ENCODE measurements at places on chromosomes 7 and 10.

DNA sequence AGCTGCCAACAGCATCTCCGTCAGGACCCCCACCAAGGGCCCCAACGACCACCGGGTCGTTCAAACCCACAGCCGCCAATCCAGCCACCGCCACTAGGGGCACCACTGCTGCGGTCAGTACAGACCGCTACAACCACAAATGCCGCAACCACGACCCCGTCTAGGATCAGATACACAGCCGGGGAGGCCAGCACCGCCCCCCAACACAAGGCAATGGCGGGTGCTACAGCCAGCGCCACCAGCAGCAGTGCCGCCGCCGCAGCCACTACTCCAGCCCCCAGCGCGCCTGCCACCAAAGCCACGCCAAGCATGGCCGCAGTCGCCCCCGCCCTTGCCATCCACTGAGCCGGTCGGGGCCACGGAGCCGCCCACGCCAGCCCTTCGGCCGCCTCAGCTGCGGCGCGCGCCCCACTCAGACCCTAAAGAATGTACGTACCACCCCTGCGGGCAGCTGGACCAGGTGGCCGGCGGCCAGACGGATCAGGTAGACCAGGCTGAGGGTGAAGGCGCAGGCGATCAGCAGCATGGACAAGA is 473 bp downstream of the CYP51A1 start:
- DNase-seq, result peak; percentile 37

GRCh38 chr10:69321865-69322264 is 43.6 kb downstream of the HK1 start:
- no peak for DNase-seq

- DNase-seq, result no peak
Observed at GRCh38 chr10:20048161-20048560, 231.9 kb downstream of the PLXDC2 start.

GRCh38 chr7:36474283-36475010 is 84.8 kb downstream of the ANLN start:
- DNase-seq, result peak; percentile 93

- no peak for DNase-seq
Observed at GRCh38 chr7:115210552-115210951, 288.7 kb downstream of the MDFIC start.

- DNase-seq, result no peak
Observed at GRCh38 chr7:36971515-36972139, 247.3 kb upstream of the AOAH start.

DNA sequence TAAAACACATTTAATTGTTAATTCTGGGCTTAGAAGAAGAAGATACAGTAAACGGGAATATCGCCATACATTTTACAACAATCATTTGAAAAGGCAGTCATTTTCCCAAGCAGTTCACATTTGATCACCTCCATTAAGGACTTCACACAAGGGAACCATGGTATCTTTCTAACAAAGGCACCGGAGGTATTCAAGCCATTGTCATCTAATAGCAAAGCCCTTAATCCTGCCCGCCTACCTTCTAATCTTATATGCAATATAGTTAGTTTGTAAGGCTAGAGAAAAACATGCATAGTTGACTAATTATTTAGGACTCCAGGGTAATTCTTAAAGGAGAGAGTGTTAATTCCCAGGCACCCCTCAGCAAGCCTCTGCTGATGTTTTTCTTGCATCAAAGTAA is 83.1 kb downstream of the MRPL32 start:
- no peak for DNase-seq

DNA sequence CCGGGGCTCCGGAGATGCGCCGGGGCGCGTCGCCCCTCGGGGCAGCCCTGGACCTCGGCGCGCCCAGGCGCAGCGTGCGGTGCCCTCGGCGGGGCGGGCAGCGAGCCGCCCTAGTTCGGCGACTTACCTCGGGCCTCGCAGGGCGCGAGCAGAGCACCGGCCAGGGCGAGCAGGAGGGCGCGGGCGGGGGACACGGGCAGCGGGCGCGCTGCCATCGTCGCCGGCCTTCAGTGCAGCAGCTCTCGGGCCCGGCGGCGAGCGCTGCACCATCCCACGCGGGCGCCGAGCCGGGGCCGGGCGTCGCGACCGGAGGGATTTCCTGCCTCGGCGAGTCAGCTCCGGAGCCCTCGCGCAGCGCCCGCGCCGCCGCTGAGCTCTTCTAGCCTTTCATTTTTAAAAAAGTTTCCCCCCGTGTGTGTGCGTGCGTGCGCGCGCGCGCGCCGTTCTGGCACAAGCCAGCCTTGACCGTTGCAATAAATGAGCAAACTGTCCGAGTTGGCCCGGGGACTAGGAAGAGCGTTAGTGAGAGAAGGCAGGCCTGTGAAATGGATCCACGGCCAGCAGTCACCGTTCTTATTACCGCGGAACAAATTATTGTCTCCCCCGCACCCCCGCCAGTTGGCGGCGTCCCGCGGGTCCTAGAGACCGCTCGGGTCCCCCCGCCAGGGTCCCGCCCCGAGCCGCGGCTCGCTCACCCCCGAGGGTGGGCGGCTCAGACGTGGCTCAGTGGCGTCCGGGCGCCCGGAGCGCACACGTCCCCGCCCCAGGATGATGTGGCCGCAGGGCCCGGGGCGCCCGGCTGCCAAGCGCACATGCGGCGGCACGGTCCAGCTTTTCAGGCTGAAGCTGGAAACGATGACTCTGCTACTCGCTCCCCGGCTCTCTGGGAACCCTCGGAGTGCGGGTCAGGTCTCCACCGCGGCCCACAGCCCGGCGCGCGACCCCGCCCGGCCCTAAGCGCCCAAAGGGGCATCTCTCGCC is at the start of gene ADAM12:
ADAM12 (minus strand) TSS at position 547 of the 981 bp plus-strand sequence; CDS start at position 215, 332 bp downstream.
- DNase-seq, result peak; percentile 7

DNA sequence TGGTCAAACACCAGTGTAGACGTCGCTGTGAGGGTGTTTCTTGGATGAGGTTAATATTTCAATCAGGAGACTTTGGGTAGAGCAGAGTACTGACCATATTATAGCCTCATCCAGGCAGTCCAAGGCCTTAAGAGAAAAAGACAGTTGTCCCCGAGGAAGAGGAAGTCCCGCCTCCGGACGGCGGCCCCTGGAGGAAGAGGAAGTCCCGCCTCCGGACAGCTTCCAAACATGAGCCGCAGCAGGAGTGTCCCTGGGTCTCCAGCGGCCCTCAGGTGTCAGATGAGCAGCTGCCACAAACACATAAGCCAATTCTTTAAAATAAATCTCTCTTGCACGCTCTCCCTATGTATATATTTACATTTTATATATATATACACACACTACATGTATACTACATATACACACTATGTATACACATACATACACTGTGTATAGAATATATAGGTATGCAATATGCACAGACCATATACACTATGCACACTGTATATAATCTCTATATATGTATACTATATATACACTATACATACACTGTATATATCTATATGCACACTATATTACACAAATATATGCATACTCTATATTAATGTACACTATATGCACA is 37.5 kb downstream of the PWWP2B start:
- DNase-seq, result no peak

GRCh38 chr7:21099432-21099831 is 312.7 kb upstream of the SP8 start:
- no peak for DNase-seq

- DNase-seq, result no peak
Observed at GRCh38 chr7:147276783-147277370, 1160.3 kb downstream of the CNTNAP2 start.

DNA sequence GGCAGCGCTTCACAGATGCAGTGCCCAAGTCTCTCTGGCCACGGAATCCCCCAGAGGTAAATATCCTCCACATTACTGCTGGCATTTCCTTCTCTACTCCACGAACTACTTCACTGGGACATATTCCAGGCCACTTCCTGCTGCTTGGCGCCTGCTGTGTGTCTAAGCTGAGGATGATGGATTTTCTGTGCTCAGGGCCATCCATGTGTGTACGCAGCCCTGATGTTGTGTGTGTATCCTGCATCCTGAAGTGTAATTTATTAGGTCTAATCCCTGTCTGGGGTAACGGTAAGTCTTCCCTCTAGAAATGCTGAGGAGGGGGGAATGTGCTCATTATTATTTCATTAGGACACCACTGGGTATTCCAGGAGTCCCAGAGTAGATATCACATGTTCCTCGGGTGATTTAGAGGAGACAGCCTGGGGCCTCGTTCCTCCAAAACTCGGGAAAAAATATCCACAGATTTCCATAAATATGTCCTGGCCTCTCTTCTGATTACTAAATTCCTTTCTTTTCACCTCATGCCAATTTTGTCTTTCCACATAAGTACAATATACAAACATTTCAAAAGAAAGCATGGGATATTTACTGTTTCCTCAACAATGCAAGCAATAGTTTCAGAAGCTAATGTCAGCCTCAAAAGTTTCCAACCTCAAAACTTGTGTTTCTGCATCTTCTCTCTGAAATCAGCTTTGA is 25.5 kb upstream of the HABP2 start:
- no peak for DNase-seq

DNA sequence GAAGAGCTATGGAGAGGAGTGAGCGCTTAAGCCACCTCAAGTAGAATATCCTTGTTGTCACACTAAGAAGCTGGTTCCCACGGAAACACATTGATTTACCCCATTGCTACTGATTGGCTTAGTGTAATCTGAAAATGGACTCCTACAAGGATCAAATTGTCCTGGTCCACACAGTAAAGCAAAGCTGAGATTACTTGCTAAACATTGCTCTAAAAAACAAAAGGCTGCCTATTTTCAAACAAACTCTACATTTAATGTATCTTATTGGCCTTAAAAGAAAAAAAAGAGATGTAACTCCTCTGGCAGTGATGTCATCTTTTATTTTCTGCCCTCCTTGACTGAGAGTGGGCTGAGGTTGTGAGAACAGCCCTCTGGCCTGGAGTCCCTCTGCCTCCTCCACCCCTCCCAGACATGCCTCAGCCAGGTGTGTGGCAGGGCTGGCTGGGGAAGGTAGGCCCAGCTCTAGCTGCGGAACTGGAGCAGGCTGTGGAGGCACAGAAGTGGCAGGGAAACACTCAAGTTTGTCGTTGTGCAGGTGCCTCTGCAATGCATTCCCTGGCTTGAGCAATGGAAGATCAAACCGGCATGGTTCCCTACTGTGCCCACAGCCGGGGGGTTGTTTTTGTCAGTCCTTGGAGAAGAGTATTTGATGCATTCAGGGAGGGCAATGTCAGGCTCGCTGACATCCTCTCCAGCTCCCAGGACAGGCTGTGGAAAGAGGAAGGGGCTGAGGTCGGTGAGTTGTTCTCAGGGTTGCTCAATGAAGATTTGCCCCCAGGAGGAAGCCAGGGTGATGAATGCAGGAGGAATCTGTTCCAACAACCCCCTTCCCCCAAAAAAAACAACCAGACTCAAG is 9.1 kb downstream of the KLF6 start:
- peak; percentile 51 for DNase-seq

GRCh38 chr10:33749067-33749735 is 414.7 kb upstream of the NRP1 start:
- no peak for DNase-seq

DNA sequence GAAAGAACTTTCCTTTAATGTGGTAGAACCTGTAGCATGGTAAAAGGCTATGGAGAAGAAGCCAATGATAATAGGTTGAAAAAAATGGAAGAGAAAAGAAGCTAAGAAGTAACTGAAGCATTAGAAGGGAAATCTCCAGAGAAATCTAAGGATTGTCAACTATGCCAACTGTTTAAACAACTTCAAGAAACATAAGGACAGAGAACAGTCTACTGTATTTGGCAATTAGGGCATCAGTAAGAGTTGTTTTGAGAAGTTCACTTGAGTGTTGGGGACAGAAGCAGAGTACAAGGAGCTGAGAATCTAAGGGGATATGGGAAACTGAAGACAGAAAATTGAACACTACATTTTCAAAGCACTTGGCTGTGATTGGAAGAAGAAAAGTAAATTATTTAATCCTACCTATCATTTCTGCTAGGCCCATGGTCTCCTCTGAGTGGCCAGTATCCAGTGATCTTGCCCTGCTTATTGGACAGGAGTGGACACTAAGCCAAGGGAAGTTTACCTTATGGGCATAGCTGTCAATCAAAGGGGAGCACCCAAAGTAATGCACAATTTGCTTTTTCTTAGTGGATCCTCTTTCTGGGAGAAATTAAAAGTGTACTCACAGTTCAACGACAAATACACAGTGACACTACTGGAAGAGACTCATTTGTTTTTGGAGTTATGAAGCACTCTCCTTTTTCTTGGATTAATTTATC is 56.4 kb upstream of the CCDC71L start:
- DNase-seq, result peak; percentile 19

DNA sequence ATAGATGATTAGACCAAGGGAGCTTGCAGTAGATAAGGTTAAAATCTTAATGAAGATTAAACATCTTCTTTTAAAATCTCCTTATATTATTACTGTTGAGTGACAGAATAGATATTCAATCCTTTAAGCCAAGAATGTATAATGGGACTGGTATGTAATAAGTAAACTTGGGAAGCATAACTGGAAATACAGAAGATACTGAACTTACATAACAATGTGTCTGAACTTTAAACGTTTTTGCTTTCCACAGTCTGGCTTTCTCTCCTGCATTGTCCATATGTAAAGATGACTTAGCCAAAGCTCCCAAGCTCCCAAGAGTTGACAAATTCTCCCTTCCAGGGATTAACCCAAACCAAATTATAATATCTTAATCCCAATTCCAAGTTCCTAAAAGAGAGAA is 129.8 kb downstream of the KCND2 start:
- peak; percentile 50 for DNase-seq

- DNase-seq, result peak; percentile 69
Observed at GRCh38 chr7:92158660-92159575, 20.0 kb downstream of the LRRD1 start.

DNA sequence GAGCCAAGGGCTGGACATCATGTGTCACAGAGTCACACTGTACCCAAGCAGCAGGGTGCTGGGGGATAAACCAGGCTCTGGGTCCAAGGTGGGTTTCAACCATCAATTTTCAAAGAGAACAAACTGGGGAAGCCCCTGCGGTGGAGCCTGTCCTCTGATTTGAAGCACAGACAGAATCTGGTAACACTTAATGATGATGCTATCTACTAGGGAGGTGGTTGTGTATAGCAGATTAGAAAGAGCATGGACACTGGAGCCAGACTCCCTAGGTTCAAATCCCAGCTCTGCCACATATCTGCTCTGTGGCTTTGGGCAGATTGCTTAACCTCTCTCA is 204.9 kb upstream of the ZMIZ1 start:
- DNase-seq, result no peak

DNA sequence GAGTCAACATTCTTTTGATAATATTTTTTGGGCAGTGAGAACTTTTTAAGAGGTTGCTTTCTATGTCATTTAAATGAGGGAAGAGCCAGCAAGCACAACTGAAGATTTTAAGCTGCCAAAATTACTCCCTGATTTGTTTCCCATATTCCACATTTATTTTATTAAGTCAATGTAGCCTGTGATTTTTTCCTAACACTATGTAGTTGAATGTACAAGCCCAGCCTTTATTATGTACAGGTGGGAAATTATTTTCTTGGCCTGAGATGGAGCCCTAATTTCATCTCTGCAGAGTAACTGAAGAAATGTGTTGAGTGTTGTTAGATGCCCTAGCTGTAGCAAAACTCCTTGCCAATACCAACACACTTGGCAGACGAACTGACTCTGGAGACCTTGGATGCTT is 83.1 kb upstream of the MINDY3 start:
- DNase-seq, result no peak

Data from NCI-H226 (cell line).